Retinal pigment epithelial cell (primary cell): ENCODE measurements at places on chromosomes 16 and 17.

DNA sequence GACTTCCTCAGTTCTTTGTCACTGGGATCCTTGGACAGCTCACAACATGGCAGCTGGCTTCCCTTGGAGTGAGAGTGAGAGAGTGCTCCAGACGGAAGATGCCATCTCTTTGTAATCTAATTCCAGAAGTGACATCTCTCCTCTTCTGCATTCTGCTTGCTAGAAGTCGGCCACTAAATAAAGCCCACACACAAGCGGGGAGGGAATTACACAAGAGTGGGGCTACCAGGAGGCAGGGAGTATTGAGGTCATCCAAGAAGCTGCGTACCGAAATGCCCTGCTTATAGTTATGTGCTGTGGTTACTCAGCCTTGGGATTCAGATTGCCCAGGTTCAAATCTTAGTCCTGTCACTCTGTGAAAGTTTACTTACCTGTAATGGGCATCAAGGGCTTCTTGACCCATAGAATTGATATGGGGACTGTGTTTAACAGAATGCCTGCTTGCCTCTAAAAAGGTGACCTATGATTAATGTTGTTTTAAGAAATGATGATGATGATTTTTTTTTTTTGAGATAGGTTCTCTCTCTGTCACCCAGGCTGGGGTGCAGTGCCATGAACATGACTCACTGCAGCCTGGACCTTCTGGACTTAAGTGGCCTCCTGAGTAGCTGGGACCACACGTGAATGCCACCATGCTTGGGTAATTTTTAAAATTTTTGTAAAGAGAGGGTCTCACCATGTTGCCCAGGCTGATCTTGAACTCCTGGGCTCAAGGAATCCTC lies 120.9 kb upstream of the HS3ST2 start:
- DNase-seq: no peak

DNA sequence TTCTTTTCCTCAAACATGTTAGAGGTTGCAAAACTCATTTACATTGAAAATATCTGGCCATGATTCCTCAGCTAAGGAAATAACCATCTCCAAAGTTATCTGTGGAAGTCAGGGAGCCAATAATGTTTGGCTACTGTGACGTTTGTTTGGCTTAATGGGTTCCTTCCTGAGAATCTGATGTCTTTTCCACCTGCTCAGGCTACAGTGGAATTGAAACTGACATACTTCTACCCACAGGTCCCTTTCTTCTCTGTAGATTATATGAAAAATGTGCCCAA lies 221.1 kb upstream of the XYLT1 start:
- DNase-seq: no peak

- no peak for DNase-seq
Observed at GRCh38 chr17:28907709-28908475, 5.0 kb upstream of the DHRS13 start.

GRCh38 chr16:22665803-22666202 lies 148.2 kb upstream of the HS3ST2 start:
- DNase-seq: no peak

GRCh38 chr17:34172390-34172918 lies 82.6 kb upstream of the CCL2 start:
- DNase-seq: no peak
